ENCODE measurements at places on chromosomes 4 and X. TPM values are rescaled to one million over a fixed set of nuclear protein-coding genes. Genes with fewer than 3 reads are reported as not detected.

The PITX2 gene
- total RNA-seq: 0.72 TPM

The HPSE gene
- total RNA-seq: 1.3 TPM

The RPA4 gene
- total RNA-seq: 0.16 TPM

The L1CAM gene
- total RNA-seq: 21.7 TPM

The DIAPH2 gene
- total RNA-seq: 4.6 TPM
